Brain (organoid and tissue), 16 donors: ENCODE measurements at places on chromosomes 7 and 10.

DNA sequence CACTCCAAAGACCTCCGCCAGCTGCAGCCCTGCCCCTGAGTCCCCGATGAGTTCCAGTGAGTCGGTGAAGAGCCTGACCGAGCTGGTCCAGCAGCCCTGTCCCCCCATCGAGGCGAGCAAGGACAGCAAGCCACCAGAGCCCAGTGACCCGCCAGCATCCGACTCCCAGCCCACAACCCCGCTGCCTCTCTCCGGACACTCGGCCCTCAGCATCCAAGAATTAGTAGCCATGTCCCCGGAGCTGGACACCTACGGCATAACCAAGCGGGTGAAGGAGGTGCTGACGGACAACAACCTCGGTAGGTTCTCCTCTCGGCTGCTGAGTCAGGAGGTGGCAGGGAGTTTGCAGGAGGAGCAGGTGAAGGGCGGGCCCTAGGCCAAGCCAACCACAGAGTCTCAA lies 59.3 kb upstream of the SH2B2 start:
- DNase-seq: no peak

GRCh38 chr10:103752680-103753248 lies 102.6 kb downstream of the SH3PXD2A start:
- no peak for DNase-seq

DNA sequence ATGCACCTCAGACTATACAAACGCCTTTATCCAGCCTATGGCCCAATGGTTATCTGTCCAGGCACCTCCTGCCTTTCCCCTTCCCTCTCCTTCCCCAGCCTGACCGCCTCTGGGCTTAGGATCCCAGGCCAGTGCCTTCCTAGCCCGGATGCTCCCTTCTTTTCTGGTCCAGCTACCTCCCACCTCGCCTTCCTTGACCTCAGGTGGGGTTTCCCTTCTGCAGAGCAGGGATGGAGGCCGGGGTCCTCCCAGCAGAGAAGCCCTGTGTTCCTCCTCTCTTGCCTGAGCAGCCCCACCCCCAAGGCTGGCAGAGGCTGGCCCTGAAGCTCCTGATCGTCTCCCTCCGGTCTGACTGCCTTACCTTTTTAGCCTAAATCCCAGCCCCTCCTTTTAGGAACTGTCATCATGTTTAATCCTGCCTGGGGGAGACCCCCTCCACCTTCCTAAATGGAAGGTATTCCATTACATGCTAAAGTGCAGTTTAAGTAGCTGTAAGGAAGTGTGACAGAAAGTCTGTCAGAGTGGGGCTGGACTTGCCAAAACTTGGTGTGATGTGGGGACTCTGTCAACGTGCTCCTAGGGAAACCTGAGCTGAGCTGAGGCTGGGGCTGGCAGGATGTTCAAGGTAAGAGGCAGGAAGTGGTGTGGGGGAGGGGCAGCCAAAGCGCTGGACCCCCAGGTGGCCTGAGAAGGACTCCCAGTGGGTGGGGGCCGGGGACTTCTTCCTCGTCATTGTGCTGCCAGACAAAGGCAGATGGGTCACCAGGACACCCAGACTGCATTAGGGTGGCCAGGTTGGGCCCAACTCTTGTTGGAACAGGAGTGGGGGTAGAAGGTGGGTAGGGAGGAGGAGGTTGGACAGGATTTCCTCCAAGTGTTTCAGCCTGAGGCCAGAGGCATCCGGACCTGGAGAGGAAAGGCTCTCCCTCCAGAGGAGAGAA lies 39.5 kb downstream of the LBX1 start:
- DNase-seq: no peak

DNA sequence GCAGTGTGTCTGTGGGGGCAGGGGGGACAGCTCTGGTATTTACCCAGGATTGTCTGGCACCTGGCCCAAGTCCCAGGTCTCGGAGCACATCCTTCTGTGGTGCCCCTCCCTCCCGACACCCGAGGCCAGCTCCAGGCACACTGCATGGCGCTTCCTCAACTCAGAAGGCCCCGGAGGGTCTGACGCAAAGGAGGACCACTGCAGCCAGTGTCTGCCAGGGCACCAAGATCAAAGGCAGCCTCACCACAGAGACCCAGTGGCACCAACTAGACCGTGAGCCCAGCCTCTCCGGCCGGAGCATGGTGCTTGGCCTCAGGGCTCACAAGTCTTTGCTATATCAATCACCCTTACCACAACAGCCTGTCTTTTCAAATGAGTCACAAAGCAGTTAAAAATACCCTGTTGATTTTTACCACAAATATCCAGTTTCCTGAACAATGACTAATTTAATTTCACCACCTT lies 99.3 kb upstream of the DDC start:
- DNase-seq: no peak

DNA sequence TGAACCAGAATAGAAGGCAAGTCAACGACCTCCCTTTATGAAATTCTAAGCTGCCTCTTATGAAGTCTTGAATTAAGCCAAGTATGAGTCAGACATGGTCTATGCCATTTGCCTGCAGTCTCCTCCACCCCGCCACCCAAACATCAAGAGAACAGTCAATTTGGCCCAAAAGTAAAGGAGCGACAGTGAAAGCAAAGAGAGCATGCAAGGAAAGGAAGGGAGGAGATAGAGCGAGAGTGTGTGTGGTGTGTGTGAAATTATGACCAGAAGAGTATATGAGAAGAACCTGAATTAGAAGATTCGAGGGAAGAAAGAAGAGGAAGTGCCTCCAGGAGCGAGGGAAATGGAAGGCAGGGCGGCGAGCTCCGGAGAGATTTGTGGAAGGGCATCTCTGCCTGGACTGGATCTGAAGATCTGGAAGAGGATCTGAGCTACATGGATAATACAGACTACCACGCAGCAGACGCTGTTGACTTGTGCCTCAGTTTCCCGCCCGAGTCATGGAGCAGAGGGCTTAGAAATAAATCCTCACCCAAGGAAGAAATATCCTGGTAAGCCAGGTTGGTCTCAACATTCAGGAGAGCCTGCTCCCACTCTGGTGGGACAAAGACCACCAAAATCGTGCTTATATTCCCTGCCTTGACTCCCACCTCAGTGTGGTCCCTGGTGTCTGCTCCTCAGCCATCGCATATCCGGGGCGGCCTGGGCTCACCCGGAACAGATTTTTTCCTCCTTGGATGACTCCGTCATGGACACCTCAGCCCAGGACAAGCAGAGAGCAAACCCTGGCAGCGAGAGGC lies 459 bp downstream of the ZDHHC6 start:
- no peak for DNase-seq

DNA sequence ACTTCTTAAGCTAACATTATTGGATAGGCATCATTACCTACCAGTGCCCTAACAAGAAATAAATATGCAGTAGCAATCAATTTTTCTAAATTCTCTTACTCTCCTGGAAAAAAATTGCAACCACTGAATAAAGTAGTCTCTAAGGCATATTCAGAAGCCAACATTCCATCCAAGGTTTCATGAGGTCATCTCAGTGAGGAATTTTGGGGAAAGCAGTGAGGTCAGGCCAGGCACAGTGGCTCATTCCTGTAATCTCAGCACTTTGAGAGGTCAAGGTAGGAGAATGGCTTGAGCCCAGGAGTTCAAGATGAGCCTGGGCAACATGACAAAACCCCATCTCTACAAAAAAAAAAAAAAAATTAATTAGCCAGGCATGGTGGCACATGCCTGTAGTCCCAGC lies 75.9 kb upstream of the GHITM start:
- no peak for DNase-seq

DNA sequence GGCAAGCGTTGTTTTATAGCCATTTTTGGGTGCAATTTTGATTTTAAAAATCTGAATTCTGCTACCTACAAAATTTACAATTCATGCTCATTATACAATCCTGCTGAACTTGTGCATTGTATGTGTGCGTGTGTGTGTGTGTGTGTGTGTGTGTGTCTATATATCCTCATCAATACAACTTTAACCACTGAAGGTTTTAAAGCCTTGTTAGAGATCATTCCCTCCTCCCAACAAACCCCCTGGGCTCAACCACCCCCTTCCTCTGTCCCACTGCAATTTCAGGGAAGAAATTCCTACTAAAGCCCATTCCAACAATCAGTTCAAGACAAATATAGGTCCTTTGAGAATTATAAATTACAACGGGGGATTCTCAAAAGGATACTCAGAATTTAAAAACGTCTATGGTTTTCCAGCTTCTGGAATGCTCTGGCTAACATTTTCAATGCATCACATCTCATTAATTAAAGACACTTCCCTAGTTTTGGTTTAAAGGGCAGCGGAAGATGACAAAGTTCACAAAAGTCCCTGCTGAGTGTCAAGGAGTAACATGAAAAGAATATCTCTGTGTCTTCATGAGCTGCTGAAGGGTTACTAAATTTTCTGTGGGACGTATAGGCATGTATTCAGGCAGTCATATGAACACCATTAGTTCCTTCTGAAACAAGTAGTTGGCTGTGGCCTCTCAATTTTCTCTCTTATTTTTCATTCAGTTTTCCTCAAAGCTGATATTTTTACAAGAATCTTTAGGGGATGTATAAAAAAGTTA lies 889 bp upstream of the SEMA3A start:
- no peak for DNase-seq

DNA sequence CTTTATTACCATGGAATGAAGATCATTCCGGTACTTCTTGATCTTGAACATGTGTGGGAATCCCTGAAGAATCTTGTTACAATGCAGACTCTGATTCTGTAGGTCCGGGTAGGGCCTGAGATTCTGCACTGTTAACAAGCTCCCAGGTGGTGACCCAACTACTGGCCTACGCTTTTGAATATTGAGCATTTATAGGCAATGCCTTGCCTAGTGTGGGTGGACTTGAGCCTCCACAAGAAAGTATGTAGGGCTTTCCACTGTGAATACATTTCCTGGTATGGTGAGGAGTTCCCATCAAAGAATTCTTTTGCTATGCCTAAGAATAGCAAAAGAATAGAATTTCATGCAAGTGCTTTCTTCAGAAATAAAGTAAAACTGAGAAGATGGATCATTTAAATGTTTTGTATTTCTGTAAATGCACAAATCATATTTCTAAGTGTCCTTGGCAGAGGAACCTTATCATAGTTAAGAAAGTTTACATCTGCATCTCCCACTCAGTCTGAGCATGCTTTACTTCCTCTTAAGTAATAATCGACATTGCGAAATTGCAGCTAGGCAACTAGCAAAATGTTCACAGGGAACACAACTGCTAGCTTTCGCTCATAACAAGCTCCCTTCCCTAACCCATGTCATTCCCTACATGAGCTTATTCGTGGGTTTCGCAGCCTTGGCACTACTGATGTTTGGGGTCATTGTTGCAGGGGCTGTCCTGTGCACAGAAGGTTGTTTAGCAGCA lies 71.4 kb downstream of the AHR start:
- no peak for DNase-seq

DNA sequence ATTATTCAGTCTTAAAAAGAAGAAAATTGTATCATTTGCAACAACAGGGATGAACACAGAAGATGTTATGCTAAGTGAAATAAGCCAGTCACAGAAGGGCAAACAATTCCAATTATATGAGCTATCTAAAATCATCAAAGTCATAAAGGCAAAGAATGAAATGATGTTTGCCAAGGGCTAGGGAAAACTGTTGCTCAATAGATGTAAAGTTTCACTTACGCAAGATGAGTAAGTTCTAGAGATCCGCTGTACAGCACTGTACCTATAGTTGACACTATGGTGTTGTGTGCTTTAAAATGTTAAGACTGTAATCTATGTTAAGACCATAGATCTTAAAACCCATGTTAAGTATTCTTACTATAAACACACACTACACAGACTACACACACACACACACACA lies 904.6 kb upstream of the LRRN3 start:
- DNase-seq: no peak

GRCh38 chr10:30047430-30047829 lies 12.0 kb downstream of the JCAD start:
- no peak for DNase-seq

DNA sequence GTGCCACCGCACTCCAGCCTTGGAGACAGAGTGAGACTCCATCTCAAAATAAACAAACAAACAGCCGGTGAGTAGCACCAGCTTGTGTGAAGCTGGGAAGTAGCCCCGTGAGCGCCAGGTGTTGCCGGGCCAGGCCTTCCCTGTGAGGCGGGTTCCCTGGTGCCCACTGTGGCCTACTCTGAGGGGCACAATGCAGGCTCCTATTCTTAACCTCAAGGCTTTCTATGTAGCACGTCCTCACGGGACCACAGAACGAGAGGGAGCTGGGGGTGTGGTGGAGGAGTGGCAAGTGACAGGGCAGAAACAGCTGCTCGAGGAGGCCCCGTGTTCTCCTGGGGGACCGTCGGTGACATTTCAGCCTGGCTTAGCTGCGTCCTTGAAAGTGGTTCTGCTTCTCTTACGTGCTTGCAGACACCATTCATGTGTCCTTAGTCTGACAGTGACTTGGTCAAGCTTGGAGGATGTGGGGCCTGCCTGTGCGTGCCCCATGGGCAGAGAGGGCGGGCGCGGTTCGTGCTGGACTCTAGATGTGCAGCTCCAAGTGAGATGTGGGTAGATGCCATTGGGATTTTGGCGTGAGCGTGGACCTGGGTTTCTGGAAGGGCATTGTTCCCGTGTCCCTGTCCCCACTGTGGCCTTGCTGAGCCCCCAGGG lies 116.6 kb downstream of the NKX6-2 start:
- DNase-seq: no peak

DNA sequence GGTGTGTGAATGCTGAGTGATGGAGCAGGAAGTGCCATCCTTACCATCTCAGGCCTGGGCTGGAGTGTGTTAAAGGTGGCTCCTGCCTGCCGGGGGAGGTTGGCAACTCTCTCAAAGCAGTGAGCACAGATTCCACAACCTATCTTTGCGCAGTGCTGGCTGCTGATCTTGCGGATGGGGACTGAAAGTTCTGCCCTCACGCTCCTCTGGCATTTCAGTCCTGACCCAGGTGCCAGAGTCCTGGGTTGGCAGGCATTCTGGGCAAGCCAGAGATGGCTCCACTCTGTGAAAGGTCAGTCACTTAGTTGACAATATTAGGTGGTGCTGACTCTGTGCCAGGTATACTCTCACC lies 315.5 kb downstream of the RPS24 start:
- no peak for DNase-seq

DNA sequence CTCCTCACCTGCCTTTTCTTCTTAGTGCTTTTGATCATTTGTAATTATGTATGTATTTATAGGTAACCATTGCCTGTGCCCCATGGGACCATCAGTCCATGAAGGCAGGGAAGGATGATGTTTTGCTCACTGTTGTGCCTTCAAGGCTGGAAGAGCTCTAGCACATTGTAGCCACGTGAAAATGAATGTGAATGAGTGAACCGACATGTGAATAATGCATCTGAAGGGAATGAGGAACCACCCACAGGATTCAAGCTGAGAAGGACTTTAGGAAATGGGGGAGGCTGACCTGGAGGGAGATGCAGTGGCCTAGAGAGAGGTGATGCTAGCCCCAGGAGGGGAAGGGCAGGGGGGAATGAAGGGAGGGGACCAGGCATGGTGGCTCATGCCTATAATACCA lies 6.0 kb upstream of the PNLIPRP2 start:
- no peak for DNase-seq
